ENCODE measurements at places on chromosomes 11 and 22.

DNA sequence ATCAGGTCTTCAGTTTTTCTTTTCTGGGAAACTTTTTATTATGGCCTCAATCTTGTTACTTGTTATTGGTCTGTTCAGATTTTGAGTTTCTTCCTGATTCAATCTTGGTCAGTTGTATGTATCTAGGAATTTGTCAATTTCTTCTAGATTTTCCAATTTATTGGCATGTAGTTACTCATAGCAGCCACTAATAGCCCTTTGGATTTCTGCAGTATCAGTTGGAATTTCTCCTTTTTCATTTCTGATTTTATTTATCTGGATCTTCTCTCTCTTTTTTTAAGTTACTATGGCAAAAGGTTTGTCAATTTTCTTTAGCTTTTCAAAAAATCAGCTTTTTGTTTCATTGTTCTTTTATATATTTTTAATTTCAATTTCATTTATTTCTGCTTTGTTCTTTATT, 419.6 kb upstream of the KIRREL3 start:
- no peak for DNase-seq

- DNase-seq: no peak
These were observed 3.1 kb downstream of the ARHGAP1 start for GRCh38 chr11:46697303-46697702.

- DNase-seq: peak; percentile 70
These were observed 3.9 kb downstream of the MAML2 start for GRCh38 chr11:96338910-96339705.

DNA sequence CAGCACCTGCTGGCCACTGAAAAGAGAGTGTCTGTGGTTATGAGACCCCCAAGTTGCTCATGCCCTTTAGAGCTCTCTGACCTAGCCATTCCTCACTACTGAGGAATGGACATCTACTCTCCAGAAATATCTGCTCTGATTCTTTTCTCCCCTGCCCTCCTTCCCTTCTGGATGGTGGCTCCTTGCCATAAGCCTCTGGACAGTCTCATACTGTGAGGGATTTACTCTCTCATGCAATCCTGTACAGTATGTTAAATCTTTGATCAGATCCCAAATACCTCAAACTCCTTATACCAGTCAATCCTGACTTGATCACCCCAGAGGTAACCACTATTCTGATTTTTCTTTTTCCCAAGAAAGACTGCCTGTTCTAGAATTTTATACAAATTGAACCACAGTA, 80.7 kb downstream of the ARHGAP20 start:
- DNase-seq: no peak

DNA sequence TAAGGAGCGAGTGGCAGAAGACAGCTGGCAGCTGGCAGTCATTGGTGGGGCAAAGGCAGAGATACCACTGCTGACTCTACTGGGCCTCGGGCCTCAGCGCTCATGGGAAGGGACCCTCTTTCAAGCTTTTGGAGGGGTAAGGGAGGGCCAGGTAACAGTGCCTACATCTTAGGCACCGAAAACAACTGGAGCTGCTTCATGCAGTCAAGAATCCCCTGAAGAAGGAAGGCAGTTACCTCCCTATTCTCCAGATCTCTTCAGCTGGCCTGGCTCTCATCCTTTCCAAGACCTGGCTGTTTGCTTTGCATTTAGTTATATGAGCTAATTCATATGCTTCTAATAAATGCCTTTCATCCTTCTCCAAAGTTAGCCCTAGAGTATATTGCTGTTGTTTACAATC, 15.8 kb upstream of the ZNF74 start:
- no peak for DNase-seq

GRCh38 chr11:2315395-2316168, 13.8 kb downstream of the TSPAN32 start:
- no peak for DNase-seq

DNA sequence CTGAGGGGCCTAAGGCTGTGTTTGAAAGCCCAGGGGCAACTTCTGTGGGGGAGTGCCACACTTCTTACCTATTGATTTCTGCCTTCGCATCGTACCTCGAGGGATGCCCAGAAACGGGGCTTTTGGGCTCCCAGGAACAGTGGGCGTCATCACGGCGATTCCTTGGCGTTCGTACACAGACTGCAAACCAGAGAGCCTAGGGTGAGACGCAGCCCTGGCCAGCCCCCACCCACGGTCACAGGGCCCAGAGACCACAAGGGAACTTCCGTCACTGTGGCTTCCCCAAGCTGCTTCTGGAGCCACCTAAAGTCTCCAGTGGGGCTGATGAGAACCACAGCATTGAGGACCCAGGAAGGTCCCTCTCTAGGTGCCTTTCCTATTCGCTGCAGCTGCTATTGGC, 91.9 kb downstream of the CTTN start:
- no peak for DNase-seq

- DNase-seq: no peak
These were observed 17.5 kb downstream of the ADM start for GRCh38 chr11:10322401-10322800.

- no peak for DNase-seq
These were observed 1.2 kb upstream of the DRG1 start for GRCh38 chr22:31398231-31398630.

- DNase-seq: no peak
These were observed 9.9 kb upstream of the IGLL5 start for GRCh38 chr22:22877523-22878210.

DNA sequence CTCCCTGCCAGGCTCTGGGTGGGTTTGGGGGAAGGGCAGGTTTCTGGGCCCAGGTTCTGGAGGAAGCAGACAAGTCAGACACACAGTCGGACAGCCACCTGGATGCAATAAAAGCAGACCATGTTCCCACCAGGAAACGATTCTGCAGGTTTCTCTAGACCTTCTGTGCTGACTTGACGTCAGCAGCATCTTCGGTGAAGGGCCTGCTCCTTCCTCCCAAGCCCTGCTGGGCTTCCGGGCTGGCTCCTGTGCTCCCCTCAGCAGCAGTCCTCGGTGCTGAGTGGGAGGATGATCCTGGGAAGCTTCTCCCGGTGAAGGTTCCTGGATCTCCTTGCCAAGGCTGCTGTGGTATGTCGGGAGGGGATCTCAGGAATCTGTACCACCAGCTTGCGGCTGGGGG, 240.0 kb downstream of the GRIK4 start:
- no peak for DNase-seq

- no peak for DNase-seq
These were observed 64.5 kb downstream of the BARX2 start for GRCh38 chr11:129440028-129440713.

GRCh38 chr22:37522482-37522881, 3.3 kb upstream of the CARD10 start:
- no peak for DNase-seq
